ENCODE measurements at places on chromosomes 2 and 18.

GRCh38 chr18:34977838-34978532, 63.2 kb upstream of the MAPRE2 start:
- peaks cover 34% of the 10 kb centered on the region for H3K27me3 ChIP-seq
- H3K4me3 ChIP-seq = peak overlapping the region; percentile 78
- no peak for DNase-seq
- H3K4me1 ChIP-seq = peaks cover 25% of the 10 kb centered on the region

GRCh38 chr2:216014006-216014405, 655 bp upstream of the MREG start:
- peaks cover 59% of the 10 kb centered on the region for H3K4me1 ChIP-seq
- no peak for DNase-seq
- peak overlapping the region; percentile 73 for H3K4me3 ChIP-seq

- DNase-seq = no peak
- no peak overlapping the region for H3K27ac ChIP-seq
- H3K27me3 ChIP-seq = no peaks in the 10 kb centered on the region
- peaks cover 18% of the 10 kb centered on the region for H3K4me1 ChIP-seq
- H3K36me3 ChIP-seq = peaks cover 34% of the 10 kb centered on the region
- H3K4me3 ChIP-seq = no peak overlapping the region
These were observed 20.6 kb downstream of the SERTAD2 start for GRCh38 chr2:64632835-64633819.

- no peak for DNase-seq
- no peak overlapping the region for H3K27ac ChIP-seq
- no peak overlapping the region for H3K4me3 ChIP-seq
- H3K36me3 ChIP-seq = no peaks in the 10 kb centered on the region
These were observed 35.1 kb downstream of the EVA1A start for GRCh38 chr2:75525434-75526310.

GRCh38 chr2:233076749-233077148, 16.6 kb downstream of the INPP5D start:
- H3K36me3 ChIP-seq = peaks cover 29% of the 10 kb centered on the region
- no peaks in the 10 kb centered on the region for H3K27me3 ChIP-seq
- H3K4me3 ChIP-seq = peak overlapping the region; percentile 45
- H3K4me1 ChIP-seq = peaks cover 33% of the 10 kb centered on the region
- DNase-seq = no peak
- peak overlapping the region; percentile 70 for H3K27ac ChIP-seq

- H3K4me1 ChIP-seq = peaks cover 75% of the 10 kb centered on the region
- peak overlapping the region; percentile 55 for H3K4me3 ChIP-seq
- no peak for DNase-seq
- peaks cover 4% of the 10 kb centered on the region for H3K27me3 ChIP-seq
- H3K27ac ChIP-seq = peak overlapping the region; percentile 56
These were observed 175.4 kb downstream of the ANAPC1 start for GRCh38 chr2:111708476-111709180.

DNA sequence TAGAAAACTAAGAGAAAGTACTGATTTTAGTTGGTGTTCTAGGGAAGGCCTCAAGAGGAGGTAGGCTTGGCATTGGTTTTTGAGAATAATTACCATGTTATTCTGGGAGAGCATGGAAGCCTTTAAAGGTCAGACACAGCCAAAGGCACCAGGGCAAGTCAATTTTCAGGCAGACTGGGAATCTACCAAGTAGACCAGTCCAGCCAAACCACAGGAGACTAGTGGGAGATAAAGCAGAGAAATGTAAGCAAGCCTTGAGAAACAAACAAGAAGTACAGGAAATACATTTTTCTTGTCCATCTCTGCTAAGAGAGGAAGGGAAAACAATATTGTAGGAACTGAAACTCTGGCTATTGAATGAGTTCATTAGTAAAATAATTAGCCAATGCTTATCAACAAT, 5.5 kb upstream of the CCDC68 start:
- H3K27ac ChIP-seq = no peak overlapping the region
- no peak overlapping the region for H3K4me3 ChIP-seq
- no peak for DNase-seq
- peaks cover 30% of the 10 kb centered on the region for H3K27me3 ChIP-seq

GRCh38 chr18:53941601-53942338, 282.7 kb downstream of the MBD2 start:
- no peak overlapping the region for H3K27ac ChIP-seq
- H3K27me3 ChIP-seq = no peaks in the 10 kb centered on the region
- no peaks in the 10 kb centered on the region for H3K36me3 ChIP-seq
- H3K4me3 ChIP-seq = no peak overlapping the region
- H3K4me1 ChIP-seq = peaks cover 7% of the 10 kb centered on the region

GRCh38 chr2:98861601-98862000, 74.4 kb downstream of the CRACDL start:
- no peaks in the 10 kb centered on the region for H3K36me3 ChIP-seq
- H3K4me1 ChIP-seq = no peaks in the 10 kb centered on the region
- H3K27ac ChIP-seq = no peak overlapping the region
- H3K27me3 ChIP-seq = peaks cover 43% of the 10 kb centered on the region
- no peak for DNase-seq

GRCh38 chr2:27428978-27429541, 629 bp downstream of the NRBP1 start:
- H3K36me3 ChIP-seq = peaks cover 16% of the 10 kb centered on the region
- peak overlapping the region; percentile 97 for H3K4me3 ChIP-seq
- DNase-seq = peak; percentile 76
- peak overlapping the region; percentile 97 for H3K27ac ChIP-seq
- no peaks in the 10 kb centered on the region for H3K27me3 ChIP-seq
- H3K4me1 ChIP-seq = peaks cover 43% of the 10 kb centered on the region

DNA sequence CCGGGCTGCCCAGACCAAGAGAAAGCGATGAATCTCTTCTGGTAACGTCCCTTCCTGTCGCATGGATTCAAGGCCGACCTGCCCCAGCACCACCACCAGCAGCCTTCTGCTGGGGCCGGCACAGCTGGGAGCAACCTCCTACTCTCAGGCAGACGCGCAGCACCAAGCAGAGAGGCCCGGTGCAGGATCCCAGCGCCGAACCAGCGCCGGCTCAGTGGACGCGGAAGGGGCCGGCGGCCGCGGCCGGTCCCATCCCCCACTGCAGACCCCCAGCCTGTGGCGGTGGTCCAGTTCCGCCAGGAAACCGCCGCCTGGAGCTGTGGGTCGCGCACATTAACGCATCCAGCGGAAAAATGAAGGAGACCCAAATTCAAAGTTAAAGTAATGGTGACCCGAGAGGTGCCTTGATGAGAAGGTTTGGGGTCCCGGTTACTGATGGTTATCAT, 525 bp upstream of the MAL start:
- no peak for DNase-seq
- H3K36me3 ChIP-seq = peaks cover 32% of the 10 kb centered on the region
- peak overlapping the region; percentile 74 for H3K27ac ChIP-seq
- no peaks in the 10 kb centered on the region for H3K27me3 ChIP-seq

DNA sequence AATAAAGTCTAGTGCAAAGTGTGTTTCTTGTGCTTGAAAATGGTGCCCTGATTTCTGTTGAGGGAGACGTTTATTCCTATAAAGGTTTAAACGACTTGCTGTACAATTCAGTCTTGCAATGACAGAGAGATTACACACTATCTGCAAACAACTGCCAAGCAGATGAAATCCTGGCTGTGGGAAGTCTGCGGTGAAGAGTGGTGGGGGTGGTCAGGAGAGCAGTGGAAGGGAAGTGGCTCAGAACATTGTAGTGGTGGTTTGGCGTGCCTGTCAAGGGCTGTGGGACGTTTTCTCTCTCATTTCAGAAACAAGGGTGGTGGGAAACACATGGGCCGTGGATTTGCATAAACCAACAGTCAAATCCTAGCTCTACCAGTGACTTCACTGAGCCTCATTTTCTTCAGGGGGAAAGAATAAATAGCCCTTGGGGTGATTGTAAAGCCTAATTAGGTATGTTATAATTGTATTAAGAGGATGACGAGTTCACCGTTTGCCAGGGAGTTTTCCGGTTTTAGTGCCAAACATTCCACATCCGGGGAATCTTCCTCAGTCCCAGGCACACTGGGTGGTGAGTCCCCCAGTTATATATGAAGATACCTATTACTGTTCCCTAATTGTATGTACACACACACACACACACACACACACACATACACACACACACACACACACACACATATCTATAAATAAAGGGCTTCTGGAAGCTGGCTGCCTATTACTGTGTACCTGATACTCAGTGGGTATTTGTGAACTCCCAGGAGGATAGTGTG, 115.0 kb downstream of the SPTBN1 start:
- peak; percentile 84 for DNase-seq
- H3K4me3 ChIP-seq = peak overlapping the region; percentile 70
- H3K27ac ChIP-seq = peak overlapping the region; percentile 92
- H3K4me1 ChIP-seq = peaks cover 91% of the 10 kb centered on the region

DNA sequence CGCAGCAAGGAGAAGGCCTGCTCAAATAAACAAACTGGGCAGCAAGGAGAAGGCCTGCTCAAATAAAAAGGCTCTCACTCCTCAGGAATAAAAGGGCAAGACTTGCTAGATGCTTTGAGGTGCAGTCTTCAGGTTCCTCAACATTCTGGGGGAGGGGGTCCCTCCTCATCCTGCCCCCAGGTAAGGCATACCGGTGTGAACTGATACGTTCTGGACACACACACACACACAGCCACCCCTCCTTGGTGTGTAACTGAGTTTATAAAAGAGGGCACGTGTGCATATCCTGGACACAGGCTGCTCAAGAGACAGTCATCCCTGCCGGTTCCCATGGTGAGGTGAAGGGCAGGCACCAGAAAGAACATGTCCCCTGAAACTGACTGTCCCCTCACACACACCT, 4.5 kb downstream of the TEX261 start:
- H3K27ac ChIP-seq = no peak overlapping the region
- peaks cover 42% of the 10 kb centered on the region for H3K36me3 ChIP-seq
- H3K4me3 ChIP-seq = no peak overlapping the region
- H3K27me3 ChIP-seq = no peaks in the 10 kb centered on the region
- H3K4me1 ChIP-seq = peaks cover 26% of the 10 kb centered on the region
- DNase-seq = no peak

GRCh38 chr2:83587309-83587708, 871.8 kb downstream of the SUCLG1 start:
- DNase-seq = no peak
- H3K36me3 ChIP-seq = no peaks in the 10 kb centered on the region
- no peak overlapping the region for H3K27ac ChIP-seq
- no peak overlapping the region for H3K4me3 ChIP-seq
- no peaks in the 10 kb centered on the region for H3K4me1 ChIP-seq

DNA sequence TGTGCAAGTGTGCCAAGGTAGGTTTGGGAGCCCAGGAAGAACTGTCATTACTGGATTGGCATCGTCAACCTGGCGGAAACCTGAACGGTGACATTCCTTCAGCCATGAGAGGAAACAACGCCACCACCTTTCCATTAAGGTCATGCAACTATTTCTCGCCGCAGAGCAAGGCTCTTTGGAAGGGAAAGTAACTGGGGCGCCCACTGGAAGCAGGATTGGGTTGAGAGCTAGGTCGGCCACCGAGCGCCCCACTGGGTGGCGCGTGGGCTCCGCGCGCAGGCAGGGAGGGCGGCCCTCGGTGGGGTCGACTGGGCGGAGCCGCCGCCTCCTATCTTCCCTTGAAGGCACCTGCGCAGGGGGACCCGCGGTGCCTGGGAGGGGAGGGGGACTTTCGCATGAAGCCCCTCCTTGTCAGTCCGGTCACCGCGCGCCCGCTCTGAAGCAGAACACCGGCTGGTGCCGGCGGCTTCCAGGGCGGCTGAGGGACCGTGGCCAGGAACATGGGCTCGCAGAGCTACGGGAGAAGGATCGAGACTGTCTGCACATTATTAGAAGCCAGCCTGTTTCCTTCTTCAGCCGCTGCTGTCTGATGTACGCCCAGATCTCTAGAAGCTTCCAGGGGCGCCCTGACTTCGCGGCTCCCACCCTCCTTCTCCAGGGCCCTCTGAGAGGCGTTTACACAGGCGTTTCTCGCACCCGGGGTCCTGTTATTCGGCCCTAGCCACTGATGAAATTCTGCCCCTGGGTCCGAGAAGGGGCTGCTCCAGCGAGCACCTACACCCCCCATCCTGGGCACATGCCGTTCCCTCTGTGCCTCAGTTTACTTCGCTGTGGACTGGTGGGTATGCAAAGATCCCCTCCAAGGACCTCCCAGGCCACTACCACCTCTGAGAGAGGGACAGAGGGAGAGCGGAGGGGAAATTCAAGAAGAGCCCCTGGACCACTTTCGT, 27.3 kb upstream of the MAL start:
- no peak for DNase-seq
- no peaks in the 10 kb centered on the region for H3K4me1 ChIP-seq
- H3K4me3 ChIP-seq = no peak overlapping the region
- H3K27me3 ChIP-seq = peaks cover 24% of the 10 kb centered on the region
- H3K36me3 ChIP-seq = no peaks in the 10 kb centered on the region

DNA sequence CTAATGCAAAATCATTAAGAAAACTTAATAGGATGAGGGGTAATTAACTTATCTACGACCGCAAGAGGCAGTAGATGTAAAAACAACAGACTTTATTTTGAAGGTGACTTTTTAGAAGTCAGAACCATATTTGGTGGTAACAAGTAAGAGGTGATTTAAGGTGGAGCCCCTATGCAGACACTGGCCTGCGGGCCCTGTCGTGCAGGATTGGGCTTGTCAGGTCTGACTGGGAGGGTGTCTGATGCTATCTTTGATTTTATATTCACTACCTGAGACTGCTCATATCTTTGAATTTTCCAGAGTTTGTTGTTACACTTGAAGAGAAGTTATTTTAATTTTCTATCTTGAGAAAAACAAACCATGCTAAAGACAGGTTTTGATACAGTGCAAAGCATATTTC, 29.1 kb upstream of the SCLY start:
- H3K4me1 ChIP-seq = peaks cover 16% of the 10 kb centered on the region
- H3K36me3 ChIP-seq = peaks cover 59% of the 10 kb centered on the region
- no peak overlapping the region for H3K27ac ChIP-seq
- no peak overlapping the region for H3K4me3 ChIP-seq

DNA sequence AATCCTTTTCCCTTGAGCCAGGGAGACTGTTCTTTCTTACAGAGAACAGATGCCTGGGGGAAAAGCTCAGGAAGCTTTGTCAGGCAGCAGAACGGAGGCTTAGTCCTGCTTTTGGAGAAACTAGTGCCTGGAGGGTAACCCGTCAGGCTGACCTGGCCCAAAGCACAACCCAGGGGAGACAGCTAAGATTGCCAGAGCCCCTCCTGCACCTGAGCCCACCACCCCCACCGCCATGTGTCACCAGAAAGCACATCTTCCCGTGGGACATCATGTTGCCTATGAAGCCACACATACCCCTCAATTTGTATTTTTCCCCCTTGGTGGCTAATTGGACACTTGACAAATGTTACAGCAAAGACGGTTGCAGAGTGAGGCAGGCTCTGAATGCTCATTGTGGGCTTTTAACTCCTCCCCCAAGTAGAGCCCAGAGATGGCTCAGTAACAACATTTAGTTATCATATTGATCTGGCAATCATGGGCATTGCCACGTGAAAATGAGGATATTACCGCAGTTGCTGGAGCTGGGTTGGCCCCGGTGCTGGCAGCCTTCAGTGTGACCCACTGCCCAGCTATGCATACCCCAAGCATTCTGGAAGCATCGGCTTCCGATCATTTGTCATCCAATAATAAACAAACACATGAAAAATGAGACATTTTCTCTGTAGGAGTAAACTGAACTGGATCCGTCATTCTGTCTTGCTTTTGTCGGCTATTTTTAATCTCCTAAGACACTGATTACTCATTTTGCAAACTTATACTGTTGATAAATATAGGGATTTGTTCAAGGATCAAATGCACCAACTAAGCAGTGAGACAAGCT, 229.5 kb downstream of the ATAD2B start:
- H3K27ac ChIP-seq = no peak overlapping the region
- no peaks in the 10 kb centered on the region for H3K4me1 ChIP-seq
- H3K4me3 ChIP-seq = no peak overlapping the region
- H3K36me3 ChIP-seq = peaks cover 2% of the 10 kb centered on the region
- DNase-seq = no peak
